Activated T-cell treated with anti-CD3 and anti-CD28 coated beads for 24 hours (primary cell): ENCODE measurements at places on chromosomes 4 and X.

GRCh38 chr4:56505269-56506130 is at the start of gene ARL9:
Gene ARL9 (plus strand): TSS chr4:56505791. CDS start chr4:56505863, 72 bp downstream.
- DNase-seq = peak; percentile 46

- peak; percentile 5 for DNase-seq
These were observed 531.8 kb downstream of the GLUD2 start for GRCh38 chrX:121579016-121579760.

DNA sequence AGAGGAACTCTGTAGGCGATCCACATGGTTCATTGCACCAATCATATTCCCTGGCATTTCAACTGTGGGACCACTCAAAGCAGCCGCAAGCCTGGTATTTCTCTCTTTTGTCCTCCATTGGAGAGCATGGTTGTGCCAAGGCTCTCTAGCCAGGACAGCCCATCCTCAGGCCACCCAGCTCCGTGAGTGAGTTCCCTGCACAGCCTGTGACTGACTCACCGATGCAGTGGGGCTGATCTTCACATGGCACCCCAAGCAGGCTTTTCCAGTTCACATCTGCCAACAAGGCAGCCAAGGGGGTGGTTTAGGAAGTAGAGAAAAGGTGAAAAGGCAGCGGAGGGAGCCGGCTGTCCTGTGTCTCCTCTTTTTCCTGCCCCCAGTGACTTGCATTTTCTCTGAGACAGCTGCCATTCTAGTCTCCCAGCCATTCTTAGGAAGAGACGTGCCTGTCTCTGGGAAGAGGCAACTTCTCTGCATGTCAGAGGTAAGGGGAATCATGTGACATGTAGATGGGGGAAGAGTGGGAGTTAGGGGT is 69.2 kb downstream of the MID1IP1 start:
- DNase-seq = no peak

DNA sequence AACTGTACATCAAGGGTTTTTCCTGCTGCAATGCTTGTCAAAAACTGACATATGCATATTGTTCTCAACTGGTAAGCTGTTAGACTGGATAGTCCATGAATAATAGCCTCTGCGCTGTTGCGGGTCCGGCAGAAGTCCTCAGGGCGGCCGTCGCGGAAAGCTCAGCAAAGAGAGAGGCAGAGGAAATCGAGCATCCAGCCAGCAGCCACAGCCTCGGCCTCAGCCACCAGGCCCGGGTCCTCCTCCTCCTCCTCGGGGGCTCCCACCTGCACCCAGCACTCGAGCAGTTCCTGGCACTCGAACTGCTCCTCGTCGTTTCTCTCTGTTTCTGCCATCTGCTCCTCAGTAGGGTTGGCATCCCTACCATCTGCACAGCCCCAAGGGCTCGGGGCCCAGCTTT is 53.7 kb downstream of the UPRT start:
- no peak for DNase-seq

- DNase-seq = no peak
These were observed 21.4 kb upstream of the ZNF827 start for GRCh38 chr4:145960012-145960411.

- no peak for DNase-seq
These were observed 261.3 kb downstream of the TENM3 start for GRCh38 chr4:182504463-182504862.

DNA sequence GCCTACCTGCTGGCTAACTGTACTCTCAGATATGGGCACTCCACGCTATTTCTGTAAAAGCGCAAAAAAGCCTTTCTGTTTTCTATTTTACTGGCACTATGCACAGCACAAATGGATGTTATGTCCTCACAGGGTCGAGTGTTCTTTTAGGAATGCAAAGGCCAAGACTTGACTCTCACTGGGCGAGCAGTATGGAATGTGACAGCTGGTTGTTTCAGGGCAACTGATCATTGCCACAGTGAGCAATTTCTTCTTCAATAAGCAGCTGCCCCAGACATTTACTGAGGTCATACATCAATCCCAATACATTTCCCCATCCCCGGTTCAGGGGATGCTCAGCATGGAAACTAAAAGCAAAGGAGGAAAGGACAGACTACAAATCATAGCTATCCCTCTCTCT is 58.2 kb downstream of the PDE5A start:
- no peak for DNase-seq

DNA sequence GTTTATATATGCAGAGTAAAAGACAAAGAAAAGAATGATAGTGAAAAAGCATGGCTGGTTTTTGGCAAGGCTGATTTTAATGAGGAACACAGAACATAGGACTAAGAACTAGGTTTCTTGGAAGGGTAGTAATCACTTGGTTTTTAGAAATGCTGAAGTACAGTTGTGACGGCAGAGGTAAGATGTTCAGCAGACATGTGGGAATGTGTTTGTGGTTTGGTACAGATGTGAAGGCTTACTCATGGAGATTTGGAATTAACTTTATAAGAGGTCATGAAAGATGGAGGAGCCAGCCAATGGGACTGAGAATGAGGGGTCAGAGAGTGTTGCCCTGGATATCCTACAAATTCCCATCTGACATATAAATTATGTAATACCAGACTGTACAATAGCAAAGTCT is 243.6 kb downstream of the NPFFR2 start:
- no peak for DNase-seq
